ENCODE measurements at places on chromosomes 4 and X.

GRCh38 chr4:25697516-25697915 lies 41.9 kb downstream of the SLC34A2 start:
- H3K27me3 ChIP-seq: no peaks in the 10 kb centered on the region
- DNase-seq: no peak
- no peaks in the 10 kb centered on the region for H3K36me3 ChIP-seq
- H3K4me3 ChIP-seq: no peak overlapping the region
- no peaks in the 10 kb centered on the region for H3K4me1 ChIP-seq

- no peaks in the 10 kb centered on the region for H3K4me1 ChIP-seq
- no peaks in the 10 kb centered on the region for H3K36me3 ChIP-seq
- H3K27me3 ChIP-seq: no peaks in the 10 kb centered on the region
- no peak for DNase-seq
- H3K27ac ChIP-seq: no peak overlapping the region
Observed at GRCh38 chr4:99915449-99915848, 21.2 kb upstream of the LAMTOR3 start.

- no peak overlapping the region for H3K27ac ChIP-seq
- no peak overlapping the region for H3K4me3 ChIP-seq
- DNase-seq: no peak
- H3K27me3 ChIP-seq: no peaks in the 10 kb centered on the region
- no peaks in the 10 kb centered on the region for H3K36me3 ChIP-seq
Observed at GRCh38 chr4:55071951-55072350, 53.4 kb downstream of the KDR start.

GRCh38 chr4:138542191-138542776 lies 300.1 kb upstream of the SLC7A11 start:
- H3K4me1 ChIP-seq: no peaks in the 10 kb centered on the region
- no peaks in the 10 kb centered on the region for H3K36me3 ChIP-seq
- H3K4me3 ChIP-seq: no peak overlapping the region
- DNase-seq: no peak

DNA sequence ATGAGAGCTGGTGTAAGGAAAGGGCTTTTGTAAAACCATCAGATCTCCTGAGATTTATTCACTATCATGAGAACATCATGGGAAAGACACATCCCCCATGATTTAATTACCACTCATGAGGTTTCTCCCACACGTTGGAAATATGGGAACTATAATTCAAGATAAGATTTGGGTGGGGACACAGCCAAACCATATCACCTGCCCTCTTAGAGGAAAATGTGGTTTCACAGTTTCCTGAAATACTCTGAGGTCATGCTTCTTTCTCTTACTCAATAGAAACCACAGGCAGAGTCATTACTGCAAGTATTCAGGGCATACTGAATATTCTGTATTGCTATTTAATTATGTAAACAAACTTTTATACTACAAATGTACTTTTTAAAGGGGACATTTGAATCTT lies 1453.3 kb downstream of the PCDH18 start:
- H3K27ac ChIP-seq: no peak overlapping the region
- no peak overlapping the region for H3K4me3 ChIP-seq
- no peak for DNase-seq
- H3K4me1 ChIP-seq: no peaks in the 10 kb centered on the region
- no peaks in the 10 kb centered on the region for H3K36me3 ChIP-seq

DNA sequence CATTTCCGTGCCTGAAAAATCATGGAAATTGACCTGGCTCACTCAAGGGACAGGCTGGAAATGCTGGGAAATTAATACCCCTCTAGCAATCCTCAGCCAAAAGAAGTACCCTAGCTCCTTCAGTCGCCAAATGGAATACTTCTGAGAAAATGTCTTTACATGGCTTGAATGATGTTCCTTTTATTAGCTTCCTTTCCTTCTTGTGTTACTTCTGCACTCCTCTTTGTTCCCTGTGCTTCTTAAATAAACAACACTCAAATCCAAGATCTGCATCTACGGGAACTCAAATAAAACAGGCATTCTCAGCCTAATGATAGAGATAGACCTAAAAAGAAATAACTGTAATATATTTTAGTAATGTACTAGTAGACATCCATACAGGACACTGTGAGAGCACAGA lies 36.1 kb downstream of the SPARCL1 start:
- no peaks in the 10 kb centered on the region for H3K36me3 ChIP-seq
- no peak for DNase-seq
- H3K27ac ChIP-seq: no peak overlapping the region
- H3K27me3 ChIP-seq: no peaks in the 10 kb centered on the region
- H3K4me3 ChIP-seq: no peak overlapping the region

DNA sequence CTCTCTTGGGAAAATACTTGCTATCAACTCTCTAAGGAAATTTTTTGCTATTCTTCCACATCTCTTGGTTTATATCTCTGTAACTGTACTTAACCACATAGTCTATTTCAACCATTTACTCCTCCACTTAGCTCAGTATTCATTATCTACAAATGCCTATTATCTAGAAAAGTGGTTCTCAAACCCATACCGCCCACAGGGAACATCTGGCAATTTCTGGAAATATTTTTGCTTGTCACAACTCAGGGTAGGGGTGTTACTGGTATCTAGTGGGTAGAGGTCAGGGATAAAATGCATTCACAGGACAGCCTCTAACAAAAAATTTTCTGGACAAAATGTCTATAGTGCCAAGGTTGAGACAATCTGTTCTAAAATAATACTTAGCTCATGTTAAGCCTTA lies 14.4 kb downstream of the ATRX start:
- H3K27ac ChIP-seq: no peak overlapping the region
- no peak for DNase-seq
- no peaks in the 10 kb centered on the region for H3K36me3 ChIP-seq
- H3K4me1 ChIP-seq: no peaks in the 10 kb centered on the region
- H3K4me3 ChIP-seq: no peak overlapping the region
- H3K27me3 ChIP-seq: no peaks in the 10 kb centered on the region
